ENCODE measurements at places on chromosomes 5 and 9. TPM values are rescaled to one million over a fixed set of nuclear protein-coding genes. Genes with fewer than 3 reads are reported as not detected.

DNA sequence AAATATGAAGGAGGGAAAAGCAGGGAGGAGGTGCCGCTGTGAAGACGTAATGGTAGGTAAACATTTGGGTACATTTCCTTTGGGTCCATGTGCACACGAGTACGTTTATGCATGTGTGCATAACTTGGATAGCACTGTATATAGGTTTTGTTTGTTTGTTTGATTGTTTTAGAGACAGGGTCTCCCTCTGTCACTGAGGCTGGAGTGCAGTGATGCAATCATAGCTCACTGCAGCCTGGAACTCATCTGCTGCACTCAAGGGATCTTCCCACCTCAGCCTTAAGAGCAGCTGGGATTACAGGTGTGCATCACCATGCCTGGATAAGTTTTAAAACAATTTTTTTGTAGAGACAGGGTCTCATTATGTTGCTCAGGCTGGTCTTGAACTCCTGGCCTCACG, 94.0 kb downstream of the THBS4 start:
- DNase-seq: no peak

DNA sequence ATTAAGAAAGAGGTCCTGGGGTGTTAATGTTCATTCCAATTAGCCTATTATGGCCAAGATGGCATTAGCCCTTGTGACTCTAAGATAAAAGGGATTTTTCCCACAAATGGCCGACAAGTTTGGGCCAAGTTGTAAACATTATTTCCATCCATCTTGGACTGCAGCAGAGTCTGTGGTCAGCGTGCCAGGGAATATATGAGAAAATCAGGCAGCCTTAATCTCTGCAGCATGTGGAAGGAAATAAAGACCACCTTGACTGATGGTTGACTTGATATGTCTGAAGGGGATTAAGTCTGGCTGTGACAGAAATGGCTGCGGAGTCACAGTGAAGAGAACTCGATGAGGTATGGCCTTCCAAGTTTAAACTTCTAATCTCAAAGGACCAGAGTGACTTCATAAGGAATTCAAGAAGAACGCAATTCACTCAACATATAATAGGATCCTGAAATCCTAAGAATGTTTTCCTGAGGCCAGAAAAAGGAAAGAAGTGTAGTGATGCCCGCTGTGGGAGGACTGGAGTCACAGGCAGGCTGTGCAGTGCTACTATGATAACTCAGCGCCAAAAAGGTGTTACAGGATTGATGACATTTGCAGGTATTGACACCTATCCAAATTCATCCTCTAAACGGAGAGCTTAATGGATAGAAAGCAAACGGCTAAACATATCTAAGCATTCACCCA, 287.1 kb downstream of the SEC61B start:
- no peak for DNase-seq

- DNase-seq: no peak
Observed at GRCh38 chr5:626850-627249, 14.7 kb downstream of the CEP72 start.

GRCh38 chr9:134670042-134670525, 28.5 kb downstream of the COL5A1 start:
- no peak for DNase-seq

The SLC6A7 gene
- not detected for polyA plus RNA-seq

The TRIP13 gene
- polyA plus RNA-seq: 13.5 TPM

The GLRA1 gene
- polyA plus RNA-seq: not detected

The UNC5A gene
- 0.11 TPM for polyA plus RNA-seq

The CAMK4 gene
- polyA plus RNA-seq: 5.7 TPM

The CDKN2B gene
- polyA plus RNA-seq: 0.42 TPM
